IPS DF 19.7 (cell line): ENCODE measurements at places on chromosomes 13 and 19.

GRCh38 chr19:18995804-18996241 is 37.5 kb downstream of the SUGP2 start:
- DNase-seq = peak; percentile 74

DNA sequence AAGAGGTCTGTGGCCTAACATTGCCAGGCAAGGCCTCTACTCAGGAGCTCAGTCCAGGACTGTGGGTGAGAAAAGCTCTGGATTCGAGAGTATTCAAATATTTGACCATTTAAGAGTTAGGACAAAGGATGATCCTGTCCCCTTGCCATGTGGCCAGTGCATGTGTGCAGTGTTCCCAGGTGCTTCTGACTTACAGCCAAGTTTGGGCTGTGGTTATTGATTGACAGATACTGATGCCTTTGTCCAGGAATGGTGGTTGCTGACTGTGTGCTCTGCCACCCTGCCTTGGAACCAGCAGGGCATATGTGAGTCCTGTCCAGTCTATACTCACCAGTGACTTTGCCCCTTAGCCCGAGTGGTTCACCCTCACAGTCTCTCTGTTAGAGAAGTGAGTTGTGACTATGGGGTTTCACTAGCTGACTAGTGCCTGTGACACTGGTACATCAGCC is 51.9 kb downstream of the GARRE1 start:
- no peak for DNase-seq

GRCh38 chr13:99642841-99643240 is 141.6 kb downstream of the TM9SF2 start:
- no peak for DNase-seq

DNA sequence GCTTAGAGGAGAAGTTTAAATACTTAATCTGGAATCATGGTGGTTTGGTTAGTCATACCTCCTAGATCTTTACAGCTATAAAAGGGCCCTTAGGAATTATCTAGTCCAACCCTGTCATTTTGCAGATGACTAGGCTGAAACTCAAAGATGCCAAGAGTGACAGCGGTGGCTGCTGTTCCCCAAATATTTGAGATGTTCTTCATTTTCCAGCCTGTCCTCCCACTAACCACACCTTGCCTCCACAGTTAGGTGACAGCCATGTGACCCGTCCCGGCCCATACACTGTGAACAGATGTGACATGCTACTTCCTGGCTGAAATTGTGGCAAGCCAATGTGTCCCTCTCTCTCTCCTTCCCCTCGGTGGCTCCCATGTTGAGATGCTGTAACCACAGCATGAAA is 225.5 kb upstream of the IPO5 start:
- no peak for DNase-seq

- DNase-seq = no peak
Measured at GRCh38 chr13:89899302-89900103, 1448.0 kb upstream of the MIR17HG start.

- DNase-seq = no peak
Measured at GRCh38 chr13:103006641-103007426, 59.4 kb downstream of the SLC10A2 start.

DNA sequence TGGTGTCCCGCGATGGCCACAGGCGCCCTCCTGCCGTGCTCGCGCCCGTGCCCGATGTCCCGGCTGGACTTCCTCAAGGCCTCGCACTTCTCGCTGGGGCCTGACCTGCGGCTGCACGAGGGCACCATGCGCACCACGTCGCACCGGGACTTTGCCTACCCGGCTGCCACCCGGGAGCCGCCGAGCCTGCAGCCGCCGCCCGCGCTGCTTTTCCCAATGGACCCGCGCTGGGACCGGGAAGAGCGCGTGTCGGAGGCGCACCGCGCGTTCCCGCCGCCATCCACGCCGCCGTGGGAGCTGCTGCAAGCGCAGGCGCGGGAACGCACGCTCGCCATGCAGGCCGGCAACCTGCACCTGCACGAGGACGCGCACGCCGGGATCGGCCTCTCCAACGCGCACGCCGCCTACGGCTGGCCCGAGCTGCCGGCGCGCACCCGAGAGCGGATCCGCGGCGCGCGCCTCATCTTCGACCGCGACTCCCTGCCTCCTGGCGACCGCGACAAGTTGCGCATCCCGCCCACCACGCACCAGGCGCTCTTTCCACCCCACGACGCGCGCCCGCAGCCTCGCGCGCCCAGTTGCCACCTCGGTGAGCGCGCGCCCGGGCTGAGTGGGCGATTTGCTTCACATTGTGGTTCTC is 12.1 kb upstream of the PEX11G start:
- no peak for DNase-seq

- DNase-seq = no peak
Measured at GRCh38 chr13:42312817-42313431, 41.0 kb downstream of the AKAP11 start.

DNA sequence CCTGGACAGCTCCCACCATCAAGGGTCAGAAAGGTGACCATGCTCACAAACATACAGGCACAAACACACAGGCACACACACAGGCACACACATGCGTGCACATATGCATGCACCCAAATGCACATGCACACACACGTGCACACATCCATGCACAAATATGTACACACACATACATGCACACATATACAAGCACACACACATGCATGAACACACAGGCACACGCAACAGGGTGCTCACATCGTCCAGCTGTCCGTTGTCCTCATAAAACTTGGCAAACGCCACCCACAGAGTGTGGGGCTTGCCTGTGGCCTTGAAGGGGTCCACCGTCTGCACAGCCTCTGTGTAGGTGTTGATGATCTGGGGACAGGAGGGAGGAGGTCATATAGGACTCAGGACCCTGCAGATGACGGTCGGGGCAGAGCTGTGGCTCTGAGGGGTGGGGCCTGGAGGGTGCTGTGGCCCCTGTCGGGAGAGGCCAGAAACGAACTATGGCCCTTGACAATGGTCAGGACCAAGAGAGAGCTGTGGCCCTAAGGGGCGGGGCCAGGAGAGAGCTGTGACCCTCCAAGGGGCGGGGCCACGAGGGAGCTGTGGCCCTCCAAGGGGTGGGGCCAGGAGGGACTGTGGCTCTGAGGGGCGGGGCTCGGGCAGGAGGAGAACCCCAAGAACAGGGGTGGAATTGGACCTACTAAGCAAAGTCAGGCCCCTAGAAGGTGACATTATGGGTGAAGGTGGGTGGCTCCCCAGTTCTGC is 6.2 kb downstream of the XAB2 start:
- DNase-seq = no peak
